CD8-positive, alpha-beta T cell (primary cell): ENCODE measurements at places on chromosomes 5 and 9.

- no peak for DNase-seq
Measured at GRCh38 chr5:141948812-141949211, 9.2 kb downstream of the PCDH12 start.

DNA sequence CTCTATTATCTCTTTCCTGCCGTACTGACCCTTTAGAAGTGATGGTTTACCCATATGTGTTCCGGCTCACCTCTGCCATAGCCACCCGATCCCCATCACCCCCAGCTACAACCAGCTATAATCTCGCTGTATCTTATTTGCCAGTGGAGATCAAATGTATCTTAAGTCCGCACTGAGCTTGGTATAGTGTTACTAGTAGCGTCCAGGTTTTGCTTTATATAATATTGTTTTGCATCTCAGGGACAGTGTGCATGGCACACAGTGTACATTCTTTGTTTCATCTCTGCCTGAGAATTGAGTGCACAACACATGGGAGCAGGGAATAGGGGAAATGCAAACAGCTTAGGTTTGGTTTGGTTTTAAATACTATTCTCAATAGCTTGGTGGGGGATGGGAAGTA lies 135.8 kb upstream of the SNX2 start:
- no peak for DNase-seq

- no peak for DNase-seq
Measured at GRCh38 chr9:116061546-116062205, 91.9 kb upstream of the PAPPA start.

- DNase-seq, result no peak
Measured at GRCh38 chr9:112316258-112316943, 17.0 kb downstream of the PTBP3 start.

- DNase-seq, result no peak
Measured at GRCh38 chr5:141483902-141484301, 928 bp upstream of the PCDHGC4 start.

GRCh38 chr5:157961896-157962590 lies 103.1 kb upstream of the CLINT1 start:
- DNase-seq, result no peak

DNA sequence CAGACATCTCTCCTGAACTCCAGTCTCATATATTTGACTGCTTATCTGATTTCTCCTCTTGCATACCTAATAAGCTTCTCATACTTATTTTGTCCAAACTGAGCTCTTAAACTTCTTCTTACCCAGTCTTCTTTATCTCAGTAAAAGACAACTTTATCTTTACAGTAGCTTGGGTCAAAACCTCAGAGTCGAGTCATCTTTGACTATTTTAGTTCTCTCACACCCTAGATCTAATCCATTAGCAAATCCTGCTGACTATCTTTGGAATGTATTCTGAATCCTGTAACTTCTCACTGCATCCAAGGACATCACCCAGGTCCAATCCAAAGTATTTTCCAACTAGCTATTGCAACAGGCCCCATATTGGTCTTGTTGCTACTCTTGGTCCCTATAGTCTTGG lies 11.8 kb upstream of the JAK2 start:
- no peak for DNase-seq

GRCh38 chr9:95129476-95130291 lies 187.8 kb downstream of the FANCC start:
- DNase-seq, result no peak

DNA sequence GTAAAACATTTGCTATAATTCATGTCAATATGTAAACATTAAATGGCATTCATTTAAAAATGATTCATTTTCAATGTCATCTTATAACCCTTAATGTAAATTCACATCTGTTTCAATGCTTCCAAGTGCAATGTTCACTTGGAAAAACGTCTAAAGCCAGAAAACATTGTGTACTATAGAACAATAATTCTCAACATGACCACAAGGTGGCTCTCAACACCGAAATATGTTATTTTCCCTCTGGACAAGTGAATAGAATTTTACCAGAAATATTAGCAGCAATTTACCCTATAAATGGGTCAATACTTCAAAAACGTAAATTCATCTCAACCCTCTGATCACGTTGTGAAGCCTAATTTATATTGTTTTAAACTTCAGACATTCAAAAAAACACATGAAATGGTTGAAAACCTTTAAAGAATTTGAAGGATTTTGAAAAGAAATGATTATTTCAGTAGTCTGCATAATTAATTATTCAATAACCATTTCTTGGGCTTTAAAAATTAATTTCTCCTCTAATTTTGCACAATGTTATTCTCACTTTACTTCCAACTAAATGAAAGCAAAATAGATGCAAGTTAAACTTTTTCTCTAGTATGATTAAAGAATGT lies 11.0 kb downstream of the CDH10 start:
- DNase-seq, result no peak

DNA sequence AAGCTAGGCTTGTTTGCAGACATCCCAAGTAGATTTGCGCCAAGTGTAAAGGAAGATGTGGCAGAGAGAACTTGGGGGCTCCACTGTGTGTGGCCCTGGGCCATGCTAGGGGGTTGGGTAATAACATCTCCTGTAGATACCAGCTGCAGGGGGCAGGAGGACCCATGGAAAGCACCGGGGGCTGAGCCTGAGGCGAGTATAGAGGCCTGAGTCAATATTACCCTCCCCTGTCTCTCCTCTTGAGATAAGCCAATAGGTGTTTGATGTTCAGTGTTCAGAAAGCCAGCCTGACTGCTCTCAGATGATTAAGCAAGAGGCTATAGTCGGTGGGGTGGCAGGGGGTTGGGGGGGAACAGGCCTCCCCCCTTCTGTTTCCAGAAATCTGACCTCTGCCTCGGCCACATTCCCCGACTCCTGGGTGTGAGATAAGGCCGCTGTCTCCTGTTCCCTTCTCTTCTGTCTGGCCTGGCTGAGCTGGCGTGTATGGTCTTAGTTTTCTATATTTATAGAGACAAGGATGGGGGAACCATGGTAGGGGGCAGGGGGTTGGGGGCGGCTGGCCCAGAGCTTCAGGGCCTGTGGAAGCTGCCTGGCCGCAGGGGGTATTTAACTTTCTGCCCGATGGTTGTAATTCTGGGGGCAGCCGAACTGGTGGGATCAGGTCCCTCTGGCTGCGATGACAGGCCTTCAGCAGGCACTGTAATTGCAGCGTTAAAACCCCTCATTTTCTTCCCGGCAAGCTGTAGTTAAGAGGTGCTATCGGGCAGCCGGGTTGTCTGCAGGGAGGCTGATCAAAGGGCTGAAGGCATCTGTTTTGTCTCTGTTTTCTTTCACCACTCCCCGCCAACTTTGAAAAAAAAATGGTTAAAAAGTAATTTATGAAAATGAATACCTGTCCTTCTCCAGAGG lies 292.0 kb downstream of the NSG2 start:
- no peak for DNase-seq

- no peak for DNase-seq
Measured at GRCh38 chr9:22813529-22813928, 366.9 kb downstream of the DMRTA1 start.

DNA sequence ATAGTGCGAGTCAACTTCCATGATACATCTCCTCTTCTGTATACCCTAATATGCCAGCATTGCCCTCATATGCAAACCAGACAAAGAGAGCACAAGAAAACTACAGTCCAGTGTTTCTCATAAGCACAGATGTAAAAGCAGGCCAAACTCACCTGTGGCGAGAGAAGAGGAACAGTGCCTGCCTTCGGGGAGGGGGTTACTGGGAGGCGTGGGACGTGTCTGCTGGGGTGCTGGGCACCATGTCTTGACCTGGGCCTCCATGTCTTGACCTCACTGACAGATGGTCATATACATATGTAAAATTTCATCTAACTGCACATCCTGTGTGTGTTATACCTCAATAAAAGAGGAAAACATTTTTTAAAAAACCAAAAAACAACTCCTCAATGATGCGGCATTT lies 159.3 kb upstream of the PPP1R26 start:
- DNase-seq, result no peak

DNA sequence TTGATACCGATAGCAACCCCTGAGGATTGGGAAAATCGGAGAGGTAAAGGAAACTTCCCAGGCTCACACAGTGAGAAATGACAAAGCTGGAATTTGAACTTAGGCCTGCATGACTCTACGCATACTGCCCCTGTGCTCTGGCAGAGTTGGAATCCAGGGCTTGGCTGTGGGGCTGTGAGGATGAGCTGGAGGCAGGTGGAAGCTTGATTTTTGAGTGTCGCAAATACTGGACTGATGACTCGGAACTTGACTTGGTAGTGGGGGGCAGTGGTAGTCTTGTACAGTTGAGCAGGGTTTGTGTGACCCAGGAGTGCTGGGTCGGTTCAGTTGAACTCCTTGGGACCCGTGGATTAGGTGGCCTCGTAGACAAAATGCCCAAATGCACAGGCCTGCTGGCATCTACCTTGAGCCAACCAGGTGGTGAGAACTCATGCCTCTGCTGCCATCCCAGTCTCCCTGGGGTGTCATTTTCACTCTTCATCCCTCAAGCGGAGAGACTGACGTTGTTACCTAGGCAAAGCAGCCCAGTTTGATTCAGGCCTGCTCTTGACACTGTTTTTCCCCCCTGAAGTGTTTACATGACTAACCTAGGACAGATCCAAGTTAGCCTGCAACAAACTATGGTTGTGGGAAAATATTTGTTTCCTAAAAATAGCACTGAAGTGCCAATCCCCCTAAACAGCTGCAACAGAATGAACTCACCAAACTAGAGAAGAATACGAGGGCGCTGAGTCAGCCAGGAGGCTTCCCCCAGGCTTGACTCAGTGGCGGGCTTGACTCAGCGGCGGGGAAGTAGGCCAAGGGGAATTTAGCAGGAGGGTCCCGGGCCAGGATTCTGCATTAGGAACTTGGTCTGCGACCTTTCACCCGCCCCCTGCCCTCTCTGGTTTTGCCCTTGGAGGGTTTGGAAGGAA lies 45.7 kb upstream of the ORM1 start:
- DNase-seq, result no peak

DNA sequence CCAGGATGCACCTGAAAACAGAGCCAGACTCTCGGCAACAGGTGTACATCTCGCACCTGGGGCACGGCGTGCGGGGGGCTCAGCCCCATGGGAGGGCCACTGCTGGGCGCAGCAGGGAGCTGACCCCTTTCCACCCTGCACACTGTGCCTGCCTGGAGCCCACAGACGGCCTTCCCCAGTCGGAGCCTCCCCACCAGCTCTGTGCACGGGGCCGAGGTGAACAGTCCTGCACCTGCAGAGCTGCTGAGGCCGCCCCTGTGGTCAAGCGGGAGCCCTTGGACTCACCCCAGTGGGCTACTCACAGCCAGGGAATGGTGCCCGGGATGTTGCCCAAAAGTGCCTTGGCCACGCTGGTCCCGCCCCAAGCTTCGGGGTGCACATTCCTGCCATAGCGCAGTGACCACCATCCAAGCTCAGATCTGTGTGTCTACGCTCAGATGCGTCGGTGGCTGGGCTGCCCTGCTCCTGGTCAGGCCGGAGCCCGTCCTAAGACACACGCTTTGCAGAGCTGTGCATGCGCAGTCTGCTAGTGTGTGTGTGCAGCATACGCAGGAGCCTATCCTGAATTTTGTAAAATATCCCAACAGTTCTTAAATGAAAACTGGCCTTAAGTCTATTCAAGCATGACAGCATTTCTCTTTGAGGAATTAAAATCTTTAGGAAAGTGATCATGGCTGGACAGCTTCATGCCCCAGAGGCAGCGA lies 8.4 kb upstream of the EXOC3 start:
- DNase-seq, result no peak

GRCh38 chr9:77224746-77225312 lies 47.5 kb downstream of the VPS13A start:
- no peak for DNase-seq

DNA sequence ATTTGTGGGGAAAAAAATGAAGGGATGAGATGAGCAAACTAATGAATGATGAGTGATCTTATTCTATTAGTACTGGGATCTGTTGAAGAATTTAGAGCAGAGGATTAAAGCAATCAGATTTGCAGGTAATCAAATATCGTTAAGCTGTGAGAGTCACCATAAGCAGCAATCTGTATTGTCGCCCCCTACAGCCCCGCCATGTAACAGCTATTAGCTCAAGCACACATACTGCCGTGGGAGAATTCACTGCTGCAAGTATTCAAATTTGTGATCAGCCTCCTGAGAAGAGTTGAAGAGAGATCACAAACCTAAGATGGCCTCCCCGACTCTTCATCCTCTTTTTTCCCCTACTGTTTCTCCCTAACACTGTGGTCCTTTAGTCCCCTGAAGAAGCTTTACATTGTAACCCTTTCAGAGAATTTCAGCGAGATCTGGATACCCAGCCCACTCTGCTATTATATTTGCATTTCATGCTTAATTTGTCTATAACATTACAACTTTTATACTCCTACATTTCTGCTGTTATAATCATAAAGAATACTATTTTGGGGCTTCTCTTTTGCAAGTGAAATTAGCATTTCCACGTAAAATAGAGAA lies 28.5 kb upstream of the PHF24 start:
- DNase-seq, result no peak

DNA sequence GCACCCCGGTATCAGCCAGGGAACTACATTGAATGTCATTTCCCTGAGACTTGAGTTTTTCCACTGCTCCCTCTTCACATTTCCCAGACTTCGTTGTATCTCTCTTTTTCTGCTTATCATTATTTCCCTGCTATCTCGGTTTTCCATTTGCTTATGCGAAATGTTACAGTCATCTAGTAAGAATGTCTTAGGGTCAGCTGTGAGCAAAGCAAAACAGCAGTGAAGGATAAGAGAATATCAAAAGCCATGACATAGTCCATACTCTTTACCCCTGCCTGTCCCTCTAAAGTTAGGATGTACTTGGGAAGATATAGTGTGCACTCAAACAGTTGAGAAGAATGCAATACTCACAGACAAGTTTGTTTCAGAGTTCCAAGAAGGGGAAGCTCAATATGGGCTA lies 88.7 kb downstream of the ITGA1 start:
- no peak for DNase-seq

GRCh38 chr9:82152181-82152580 lies 163.6 kb downstream of the SPATA31D1 start:
- no peak for DNase-seq

GRCh38 chr9:90956026-90956810 lies 154.6 kb downstream of the SYK start:
- no peak for DNase-seq

DNA sequence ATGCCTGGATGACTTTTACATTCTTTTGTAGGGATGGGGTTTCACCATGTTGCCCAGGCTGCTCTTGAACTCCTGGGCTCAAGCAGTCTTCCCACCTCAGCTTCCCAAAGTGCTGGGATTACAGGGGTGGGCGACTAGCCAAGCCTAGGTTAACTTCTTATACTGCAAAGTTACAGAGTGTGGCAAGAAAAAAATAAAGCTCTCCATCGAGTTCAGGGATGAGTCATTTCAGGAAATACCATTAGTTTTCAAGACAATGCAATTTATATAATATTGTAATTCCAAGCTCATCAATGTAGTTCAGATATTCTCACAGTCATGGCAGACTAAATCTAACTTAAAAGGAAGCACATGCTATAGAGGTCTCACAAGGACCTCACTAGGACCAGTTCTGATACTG lies 11.5 kb upstream of the ABO start:
- no peak for DNase-seq

GRCh38 chr9:137423514-137424291 lies 510 bp downstream of the NOXA1 start:
- DNase-seq, result no peak

- DNase-seq, result no peak
Measured at GRCh38 chr5:100647461-100648230, 112.5 kb downstream of the FAM174A start.
